ENCODE measurements at places on chromosomes 2 and 18.

- DNase-seq = no peak
Observed at GRCh38 chr2:238597638-238598528, 171.2 kb downstream of the ASB1 start.

- DNase-seq = peak; percentile 88
Observed at GRCh38 chr2:9638532-9638931, 7.7 kb upstream of the YWHAQ start.

DNA sequence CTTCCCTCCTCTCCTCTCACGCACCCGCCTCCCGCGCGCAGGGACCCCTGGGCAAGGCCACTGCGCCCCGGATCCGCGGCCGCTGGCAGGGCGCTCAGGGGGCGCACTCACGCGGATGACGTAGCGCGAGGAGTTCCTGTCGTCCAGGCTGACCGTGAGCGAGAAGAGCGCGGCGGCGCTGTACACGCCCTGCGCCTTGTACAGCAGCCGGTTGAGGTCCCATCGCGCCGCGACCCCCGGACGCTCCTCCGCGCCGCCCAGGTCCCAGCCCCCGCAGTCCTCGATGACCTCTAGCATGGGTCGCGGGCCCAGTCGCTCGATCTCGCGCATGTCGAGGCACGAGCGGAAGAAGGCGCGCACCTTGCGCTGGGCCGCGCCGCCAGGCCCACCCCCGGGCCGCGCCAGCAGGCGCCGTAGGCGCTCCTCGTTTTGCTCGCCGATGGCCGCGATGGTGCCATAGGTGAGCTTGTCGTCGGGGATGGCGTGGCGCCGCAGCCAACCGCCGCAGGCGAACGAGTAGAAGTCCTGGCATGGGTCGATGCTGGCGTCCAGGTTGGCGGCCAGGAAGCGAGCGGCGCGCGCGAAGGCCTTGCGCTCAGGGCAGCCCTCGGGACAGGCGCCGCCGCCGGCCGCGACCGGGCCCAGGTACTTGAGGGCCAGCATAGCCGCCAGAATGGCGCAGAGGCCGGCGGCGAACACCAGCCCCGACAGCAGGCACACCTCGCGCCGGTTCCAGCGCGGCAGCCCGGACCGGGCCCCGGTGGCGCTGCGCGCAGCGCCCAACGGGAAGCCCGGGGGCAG lies 1.7 kb downstream of the ECEL1 start:
- DNase-seq = peak; percentile 37

DNA sequence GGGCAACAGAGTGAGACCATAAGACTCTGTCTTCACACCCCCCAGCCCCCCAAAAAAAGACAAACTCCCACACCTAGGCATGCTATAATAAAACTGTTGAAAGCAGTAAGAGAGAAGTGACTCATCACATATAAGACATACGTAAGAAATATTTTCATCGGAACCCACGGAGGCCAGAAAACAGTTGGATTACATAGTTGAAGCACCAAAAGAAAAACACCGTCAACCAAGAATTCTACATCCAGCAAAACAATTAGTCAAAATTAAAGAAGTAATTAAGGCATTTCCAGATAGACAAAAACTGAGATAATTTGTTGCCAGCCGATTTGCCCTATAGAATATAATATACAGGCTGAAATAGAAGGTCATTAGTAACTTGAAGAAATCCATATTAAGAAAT lies 128.7 kb downstream of the VAPA start:
- no peak for DNase-seq

DNA sequence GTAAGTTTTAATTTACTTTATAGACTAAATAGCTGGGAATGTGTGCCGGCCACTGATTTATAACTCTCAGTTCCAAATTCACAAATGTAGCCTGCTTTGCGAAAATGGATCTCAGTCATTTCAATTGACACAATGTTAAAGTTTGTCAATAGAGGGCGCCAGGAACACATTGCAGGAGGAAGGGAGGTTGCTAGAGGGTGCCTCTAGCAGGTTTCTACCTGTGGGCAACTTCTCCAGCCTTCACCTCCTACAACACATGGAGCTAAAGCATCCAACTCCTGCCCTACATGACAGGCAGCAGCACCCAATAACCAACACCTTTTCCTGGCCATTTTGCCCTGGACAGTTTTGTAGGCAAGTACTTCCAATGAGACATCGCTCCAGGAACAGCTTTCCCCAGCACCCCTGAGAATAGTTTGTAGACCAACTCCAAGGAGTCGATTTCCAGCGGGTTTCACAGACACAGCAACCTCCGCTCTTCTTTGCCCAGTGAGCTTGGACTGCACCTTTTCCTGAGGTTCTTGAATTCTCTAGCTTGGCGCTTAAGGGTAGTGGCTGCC lies 784.8 kb upstream of the CDH2 start:
- no peak for DNase-seq

GRCh38 chr2:161580426-161580825 lies 43.8 kb upstream of the SLC4A10 start:
- no peak for DNase-seq

DNA sequence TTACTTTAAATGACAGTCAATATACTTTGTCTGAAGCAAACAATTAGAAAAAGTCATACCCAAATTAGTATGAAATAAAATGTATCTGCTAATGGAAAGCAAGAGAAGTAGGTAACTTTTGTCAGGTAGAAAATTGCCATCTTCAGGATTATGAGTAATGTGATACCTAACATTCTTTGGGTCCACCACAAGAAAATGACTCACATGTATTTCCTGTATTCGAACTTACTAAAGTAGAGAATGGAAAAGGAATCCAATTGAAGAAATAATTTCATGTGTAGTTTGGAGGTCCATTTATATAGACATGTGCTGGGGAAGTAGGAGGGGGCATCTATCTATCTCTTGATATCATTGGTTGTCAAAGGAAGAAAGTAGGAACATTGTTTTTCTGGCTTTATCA lies 636.2 kb upstream of the CHAC2 start:
- DNase-seq = no peak

- no peak for DNase-seq
Observed at GRCh38 chr18:8689517-8689916, 15.8 kb upstream of the MTCL1 start.

GRCh38 chr18:2903006-2903405 lies 56.2 kb downstream of the EMILIN2 start:
- peak; percentile 84 for DNase-seq

GRCh38 chr18:10681581-10682367 lies 155.9 kb downstream of the NAPG start:
- DNase-seq = no peak

DNA sequence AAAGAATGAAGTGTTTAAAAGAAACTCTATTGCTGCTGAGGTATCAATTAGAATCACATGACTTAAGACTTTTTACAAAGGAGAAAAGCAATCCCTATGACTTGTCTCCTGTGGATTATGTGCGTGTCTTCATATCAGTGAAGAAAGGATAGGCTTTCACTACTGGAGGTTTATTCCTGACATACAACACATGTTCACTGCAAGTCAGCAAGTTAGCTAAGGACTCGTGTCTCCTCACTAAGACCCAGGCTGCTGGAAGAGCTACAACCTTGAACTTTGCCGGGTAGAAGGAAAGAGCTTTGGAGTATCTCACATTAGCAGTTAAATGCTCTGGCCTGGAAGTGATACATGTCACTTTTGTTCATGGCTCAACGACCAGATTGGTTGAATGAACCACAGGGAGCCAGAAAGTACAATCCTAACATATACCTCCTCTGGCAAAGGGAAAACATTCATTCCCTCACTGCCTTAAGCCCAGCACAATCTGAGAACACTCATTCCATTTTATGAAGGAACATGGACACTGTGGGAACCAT lies 215.3 kb downstream of the RNF152 start:
- DNase-seq = no peak

DNA sequence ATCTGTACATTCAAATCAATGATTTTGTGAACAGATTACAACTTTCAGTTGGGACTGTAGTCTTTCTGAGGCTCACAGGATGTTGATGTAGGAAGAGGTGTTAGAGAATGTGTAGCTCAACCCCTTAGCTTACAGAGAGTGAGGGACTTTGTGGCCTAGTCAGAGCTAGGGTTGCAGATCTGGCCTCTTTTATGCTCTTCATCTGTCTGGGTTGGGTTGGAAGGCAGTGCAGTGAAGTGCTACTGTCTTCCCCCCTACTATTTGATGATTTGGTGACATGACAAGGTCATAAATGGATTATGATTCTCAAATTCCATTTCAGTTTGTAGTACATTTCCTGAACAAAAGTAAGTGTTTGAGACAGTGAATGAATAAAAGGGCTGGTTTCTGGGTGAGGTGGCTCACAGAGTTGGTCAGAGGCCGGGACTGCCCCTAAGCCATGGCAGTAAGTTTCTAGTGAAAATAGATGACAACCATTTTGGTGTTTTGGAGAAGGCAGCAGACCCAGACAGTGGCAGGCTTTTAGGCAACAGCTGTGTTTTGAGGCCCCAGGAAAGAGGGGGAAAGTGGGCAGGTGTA lies 21.6 kb downstream of the MAP4K4 start:
- no peak for DNase-seq

- no peak for DNase-seq
Observed at GRCh38 chr2:233853883-233854240, 473 bp downstream of the HJURP start.

DNA sequence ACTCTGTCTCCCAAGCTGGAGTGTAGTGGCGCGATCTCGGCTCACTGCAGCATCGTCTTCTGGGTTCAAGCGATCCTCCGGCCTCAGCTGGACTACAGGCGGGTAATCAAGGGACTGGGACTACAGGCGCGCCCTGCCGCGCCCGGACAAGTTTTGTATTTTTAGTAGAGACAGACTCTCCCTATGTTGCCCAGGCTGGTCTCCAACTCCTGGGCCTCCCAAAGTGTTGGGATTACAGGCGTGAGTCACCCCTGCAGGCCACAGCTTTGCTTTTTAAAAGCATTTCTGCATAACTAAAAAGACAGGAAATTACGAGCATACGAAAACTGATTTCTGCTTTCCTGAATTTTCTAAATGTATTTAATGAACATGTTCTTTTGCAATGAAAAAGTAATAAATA lies 916 bp upstream of the OSBPL1A start:
- DNase-seq = peak; percentile 67

DNA sequence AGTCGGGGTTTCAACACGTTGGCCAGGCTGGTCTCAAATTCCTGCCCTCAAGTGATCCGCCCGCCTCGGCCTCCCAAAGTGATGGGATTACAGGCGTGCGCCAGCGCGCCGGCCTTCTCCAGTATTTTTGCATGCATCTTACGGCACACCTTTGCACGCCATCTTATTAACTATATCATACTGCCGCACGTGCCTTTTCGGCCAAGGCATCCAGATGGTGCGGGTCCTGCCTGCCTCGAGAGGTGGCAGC lies 765 bp upstream of the ING5 start:
- DNase-seq = no peak

DNA sequence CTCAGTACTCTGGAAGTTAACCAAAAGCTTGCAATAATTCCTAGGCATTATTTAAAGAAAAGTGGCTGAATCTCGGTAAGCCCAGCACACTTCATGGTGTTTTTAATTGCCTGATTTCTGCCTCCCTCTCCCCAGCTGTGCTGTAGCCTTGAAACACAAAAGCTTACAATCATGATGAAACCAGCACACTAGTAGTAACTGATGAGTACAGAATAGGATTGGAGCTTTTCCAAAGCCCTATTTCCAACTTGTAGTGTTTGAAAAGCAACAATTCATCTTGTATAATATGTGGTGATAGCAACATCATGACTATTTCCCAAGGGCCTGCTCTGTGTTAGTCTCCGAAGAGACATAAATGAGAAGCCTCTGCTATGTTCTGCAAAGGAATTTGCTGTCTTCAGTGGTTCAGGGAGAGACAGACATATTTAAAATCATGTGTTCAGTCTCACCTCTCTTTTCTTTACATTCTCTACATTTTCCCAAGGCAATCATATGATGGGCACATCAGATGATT lies 1015.0 kb downstream of the BCL11A start:
- DNase-seq = no peak

- no peak for DNase-seq
Observed at GRCh38 chr2:30226144-30227032, 4.9 kb upstream of the LBH start.

- DNase-seq = no peak
Observed at GRCh38 chr2:72965770-72966450, 48.6 kb downstream of the EMX1 start.

DNA sequence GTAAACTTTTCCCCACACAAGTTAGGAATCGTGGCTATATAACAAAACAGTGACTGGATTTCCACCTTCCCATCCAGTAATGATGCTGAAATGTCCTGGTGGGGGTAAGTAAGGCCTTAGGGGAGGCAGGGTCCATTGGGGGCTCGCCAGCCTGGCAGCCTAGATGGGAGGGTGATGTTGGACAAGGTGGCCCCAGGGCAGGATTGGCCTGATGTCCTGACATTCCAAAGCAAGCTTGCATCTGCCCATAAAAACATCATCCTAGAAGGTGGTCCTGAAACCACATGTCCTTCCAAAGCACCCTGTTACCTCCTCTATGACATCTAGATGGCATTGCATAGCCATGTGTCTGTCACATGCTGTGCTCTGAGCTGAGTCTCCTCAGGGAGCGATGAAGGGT lies 54.1 kb upstream of the RAB6C start:
- DNase-seq = no peak

GRCh38 chr2:187500585-187501359 lies 52.7 kb upstream of the CALCRL start:
- no peak for DNase-seq

- peak; percentile 65 for DNase-seq
Observed at GRCh38 chr2:238492840-238493239, 66.1 kb downstream of the ASB1 start.

DNA sequence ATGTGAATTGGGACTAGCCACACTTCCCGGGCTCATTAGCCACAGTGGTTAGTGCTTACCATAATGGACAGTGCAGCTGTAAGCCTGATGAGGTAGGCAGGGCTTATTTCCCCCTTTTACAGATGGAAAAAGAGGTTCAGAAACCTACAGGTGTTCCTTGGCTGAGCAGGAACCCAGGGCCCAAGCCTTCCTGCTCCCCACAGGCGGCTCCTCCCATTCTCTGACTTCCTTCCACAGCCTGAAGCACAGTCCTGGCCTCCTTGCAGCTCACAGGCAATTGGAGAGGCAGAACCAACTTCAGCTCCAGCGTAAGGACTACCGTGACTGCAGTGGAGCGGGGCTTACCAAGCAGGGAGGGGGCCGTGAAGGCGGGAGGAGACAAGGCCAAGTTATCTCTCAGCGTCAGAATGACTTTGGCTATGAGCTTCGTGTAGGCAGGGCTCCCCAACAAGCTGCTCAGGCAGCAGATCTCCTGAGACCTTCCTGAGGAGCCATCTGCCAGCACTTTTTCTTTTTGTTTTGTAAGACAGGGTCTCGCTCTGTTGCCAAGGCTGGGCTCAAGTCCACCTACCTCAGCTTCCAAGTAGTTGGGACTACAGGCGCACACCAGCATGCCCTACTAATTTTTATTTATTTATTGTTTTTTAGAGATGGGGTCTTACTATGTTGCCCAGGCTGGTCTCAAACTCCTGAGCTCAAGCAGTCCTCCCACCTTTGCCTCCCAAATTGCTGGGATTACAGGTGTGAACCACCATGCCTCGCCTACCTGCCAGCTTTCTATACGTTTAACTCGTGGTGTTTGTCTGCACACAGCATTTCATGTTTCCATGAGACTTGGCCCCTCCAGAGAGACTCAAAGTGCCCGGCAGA lies 34.2 kb upstream of the NT5DC4 start:
- DNase-seq = no peak
